Islet precursor cell (in vitro differentiated cells): ENCODE measurements at places on chromosomes 16 and 17.

DNA sequence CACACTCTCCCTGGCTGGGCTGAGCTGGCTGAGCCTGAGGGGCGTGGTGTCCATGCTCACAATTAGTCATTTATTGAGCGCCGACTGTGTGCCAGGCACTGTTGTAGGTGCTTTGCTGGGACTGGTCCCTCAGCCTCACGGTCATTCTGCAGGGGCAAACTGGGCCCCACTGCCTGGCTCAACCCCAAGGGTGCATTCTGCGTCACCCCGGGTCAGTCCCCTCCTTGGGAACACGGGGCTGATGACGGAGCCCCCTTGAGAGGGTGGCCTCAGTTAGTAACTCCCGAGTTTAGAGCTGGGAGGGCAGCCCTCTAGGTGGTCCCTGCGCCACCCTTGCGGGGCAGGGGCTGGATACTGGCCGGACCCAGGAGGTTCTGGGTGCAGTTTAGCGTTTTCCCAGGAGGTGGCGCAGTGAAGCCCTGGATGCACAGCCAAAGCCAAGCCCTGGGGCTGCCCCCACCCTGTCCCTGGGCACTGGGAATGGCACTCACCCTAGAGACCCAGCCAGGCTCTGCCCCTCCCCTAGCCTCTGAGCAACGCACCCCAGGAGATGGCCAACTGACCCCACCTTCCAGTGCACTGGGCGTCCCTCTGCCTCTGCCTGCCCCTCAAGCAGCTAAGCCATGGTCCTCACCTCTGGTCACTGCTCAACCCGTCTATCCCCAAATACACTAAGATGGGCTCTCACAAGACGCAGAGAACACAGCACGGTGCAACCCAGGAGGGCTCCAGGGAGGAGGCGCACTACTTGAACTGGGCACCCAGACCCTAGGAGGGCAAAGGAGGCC, 243.2 kb upstream of the GSE1 start:
- DNase-seq, result peak; percentile 81

GRCh38 chr16:67914758-67915495, 16.7 kb downstream of the CTRL start:
- DNase-seq, result peak; percentile 60

DNA sequence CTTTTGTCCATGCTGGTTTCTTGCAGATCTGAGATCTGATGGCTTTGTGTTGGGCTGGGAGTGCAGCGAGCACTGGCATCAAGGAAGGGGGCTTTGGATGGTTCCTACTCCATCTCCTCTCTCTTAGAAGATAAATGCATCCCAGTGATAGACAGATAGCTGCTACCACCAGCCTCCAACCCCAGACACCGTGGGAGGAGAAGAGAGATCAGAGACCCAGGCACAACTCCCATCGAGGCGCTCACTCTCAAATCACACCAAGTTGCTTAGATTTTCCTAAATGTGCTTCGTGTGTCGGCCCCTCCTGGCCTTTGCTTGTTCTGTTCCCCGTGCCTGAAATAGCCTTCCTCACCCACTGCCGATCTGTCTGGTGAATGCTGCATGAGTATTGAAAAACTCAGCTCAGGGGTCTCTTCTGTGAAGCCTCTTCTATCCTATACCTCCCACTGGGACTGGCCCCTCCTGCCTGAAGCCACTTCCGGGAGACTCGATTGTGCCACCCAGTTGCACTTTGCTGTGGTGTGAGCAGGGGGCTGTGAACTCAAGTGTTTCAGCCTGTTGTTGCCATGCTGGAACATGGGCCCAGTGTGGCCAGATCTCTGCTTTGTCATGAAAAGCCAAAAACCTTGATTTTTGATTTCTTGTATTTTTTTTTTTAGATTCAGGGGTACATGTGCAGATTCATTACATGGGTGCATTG, 242.7 kb downstream of the GSG1L start:
- peak; percentile 19 for DNase-seq

DNA sequence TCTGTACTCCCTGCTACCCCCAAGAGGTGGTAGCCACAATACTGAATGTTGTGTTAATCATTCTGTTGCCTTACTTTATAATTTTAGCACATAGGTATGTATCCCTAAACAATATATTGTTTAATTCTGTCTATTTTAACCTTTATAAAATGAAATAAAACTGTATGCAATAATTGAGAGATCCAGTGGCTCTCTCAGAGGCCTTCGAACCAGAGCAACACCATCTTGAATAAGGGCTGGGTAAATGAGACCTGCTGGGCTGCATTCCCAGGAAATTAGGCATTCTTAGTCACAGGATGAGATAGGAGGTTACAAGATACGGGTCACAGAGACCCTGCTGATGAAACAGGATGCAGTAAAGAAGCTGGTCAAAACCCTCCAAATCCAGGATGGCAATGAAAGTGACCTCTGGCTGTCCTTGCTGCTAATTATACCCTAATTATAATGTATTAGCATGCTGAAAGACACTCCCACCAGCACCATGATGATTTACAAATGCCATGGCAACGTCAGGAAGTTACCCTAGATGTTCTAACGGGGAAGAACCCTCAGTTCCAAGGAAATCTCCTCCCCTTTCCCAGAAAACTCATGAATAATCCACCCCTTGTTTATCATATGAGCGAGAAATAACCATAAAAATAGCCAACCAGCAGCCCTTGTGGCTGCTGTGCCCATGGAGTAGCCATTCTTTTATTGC, 2.0 kb upstream of the CANT1 start:
- DNase-seq, result peak; percentile 77

GRCh38 chr16:2611499-2611862, 70.8 kb upstream of the KCTD5 start:
- DNase-seq, result no peak

DNA sequence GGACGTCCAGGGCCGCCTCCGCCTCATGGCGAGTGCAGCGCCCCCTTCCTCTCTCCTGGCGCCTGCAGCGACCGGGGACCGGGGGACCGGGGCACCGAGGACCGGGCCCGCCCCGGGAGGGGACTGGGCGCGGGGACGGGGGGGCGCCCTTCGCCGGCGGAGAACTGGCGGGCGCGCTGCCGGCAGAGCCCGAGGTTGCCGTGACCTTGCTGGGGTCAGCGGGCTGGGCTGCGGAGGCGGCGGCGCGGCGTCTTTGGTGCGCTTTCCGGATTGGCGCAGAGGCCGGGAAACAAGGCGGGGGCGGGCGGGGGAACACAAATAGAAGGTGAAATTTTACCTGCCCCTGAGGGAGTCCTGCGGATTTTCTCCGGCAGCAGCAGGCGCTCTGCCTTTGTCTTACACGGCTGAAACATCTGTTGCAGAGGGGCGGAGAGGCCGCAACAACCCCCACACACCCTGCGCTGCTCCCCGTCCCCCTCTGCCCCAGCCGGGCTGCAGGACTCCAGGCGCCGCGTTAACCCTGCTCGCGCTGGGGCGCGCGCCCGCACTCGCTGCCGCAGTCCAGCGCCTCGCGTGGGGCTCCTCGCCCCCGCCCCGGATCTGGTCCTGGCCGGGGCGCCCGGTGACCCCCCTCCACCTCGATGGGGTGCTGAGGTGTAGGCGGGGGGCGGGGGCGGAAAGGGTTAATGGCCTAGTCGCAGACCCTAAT, 53.5 kb downstream of the SREBF1 start:
- peak; percentile 94 for DNase-seq

DNA sequence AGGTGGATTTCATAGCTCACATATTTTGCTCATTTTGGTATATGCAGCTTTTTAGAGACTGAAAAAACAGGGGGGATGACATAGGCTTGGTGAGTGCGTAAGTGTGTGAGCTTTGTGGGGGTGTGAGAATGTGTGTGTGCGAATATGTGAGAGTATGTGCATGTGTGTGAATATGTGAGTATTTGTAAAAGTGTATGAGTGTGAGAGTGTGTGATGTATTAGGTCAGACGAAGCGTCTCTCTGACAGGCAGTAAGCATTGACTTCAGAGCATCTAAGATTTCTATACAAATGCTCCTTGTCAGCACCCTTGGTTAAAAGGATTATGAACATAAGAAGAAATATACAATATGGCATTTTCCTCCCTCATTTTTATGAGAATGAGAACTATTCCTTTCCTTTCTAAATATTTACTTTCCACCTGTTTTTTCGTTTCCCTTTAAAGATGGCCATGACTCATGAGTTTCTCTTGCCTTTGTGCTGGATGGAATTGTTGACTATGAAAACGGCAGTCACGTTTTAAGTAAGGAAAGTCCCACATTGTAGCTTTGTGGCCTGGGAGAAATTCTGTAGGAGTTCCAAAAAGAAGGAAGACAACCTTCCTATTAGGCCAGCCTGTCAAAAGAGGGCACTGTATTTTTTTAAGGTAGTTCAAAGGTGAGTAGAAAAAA, 276.4 kb downstream of the FOXL1 start:
- DNase-seq, result no peak
